Dermis blood vessel endothelial cell (primary cell): ENCODE measurements at places on chromosomes 16 and 17. TPM values are rescaled to one million over a fixed set of nuclear protein-coding genes. Genes with fewer than 3 reads are reported as not detected.

Gene NPIPB4
- total RNA-seq, result 16.6 and 36.1 TPM in 2 replicates

Gene NPTX1
- under 0.01 and 0.23 TPM in 2 replicates for total RNA-seq

Gene RHBDF2
- 34.5 and 35.5 TPM in 2 replicates for total RNA-seq

Gene HBA2
- total RNA-seq, result 0.42 TPM in 1 of 2 replicates, not detected in the other

Gene ARHGAP44
- 0.47 and 0.68 TPM in 2 replicates for total RNA-seq

Gene C17orf50
- total RNA-seq, result not detected in 2 replicates

Gene CASKIN1
- total RNA-seq, result 0.05 and 0.17 TPM in 2 replicates

Gene G6PC1
- not detected in 2 replicates for total RNA-seq

Gene TMEM238L
- total RNA-seq, result not detected in 2 replicates

Gene CDH3
- 0.19 and 0.85 TPM in 2 replicates for total RNA-seq

Gene CNTNAP4
- not detected in 2 replicates for total RNA-seq

DNA sequence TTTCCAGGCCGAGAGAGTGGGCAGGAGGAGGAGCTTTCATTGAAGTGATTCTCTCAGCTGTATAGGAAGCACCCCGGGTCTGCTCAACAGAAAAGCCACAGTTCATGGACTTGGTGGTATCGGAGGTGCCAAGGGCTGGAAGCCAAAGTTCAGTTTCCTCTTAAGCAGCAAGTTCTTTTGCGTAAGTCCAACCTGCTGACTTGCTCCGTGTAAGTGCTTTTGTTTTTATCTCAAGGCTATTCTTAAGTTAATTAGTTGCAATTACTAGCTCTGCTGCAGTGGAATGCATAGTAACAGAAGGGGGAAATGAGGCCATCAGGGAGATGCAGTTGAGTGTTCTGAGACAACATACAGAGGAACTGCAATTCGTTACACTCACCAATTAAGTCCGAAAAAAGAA lies 44.6 kb downstream of the SMIM36 start:
- DNase-seq, result no peak

DNA sequence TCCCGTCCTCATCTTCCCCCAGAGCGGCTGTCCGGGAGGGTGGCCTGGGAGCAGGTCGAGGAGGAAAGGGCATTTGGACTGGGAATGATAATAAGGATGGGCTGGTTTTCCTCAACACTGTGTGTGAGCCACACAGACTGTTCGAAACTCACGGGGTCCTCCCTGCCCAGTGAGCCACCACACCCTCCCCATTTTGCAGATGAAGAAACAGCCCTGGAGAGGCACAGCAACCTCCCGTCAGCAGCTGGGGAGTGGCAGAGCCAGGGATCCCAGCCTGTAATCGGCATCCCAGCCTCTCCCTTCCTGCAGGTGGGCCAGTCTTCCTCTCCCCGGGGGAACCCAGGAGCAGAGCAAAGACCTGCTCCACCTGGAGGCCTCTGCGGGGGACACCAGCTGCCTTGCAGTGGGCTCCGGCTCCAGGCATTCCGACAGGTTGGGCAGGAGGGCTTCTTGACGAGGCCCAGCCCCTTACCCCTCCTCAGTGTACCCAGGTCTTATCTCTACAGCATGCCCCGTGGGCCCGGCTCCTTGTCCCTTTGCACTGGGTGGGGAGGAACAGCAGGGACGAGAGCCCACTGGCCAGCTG lies 23.8 kb downstream of the ENGASE start:
- no peak for DNase-seq

- no peak for DNase-seq
Observed at GRCh38 chr17:15493693-15494035, 26.2 kb upstream of the CDRT4 start.

- peak; percentile 62 for DNase-seq
Observed at GRCh38 chr16:12289175-12290063, 312.9 kb downstream of the SNX29 start.

GRCh38 chr17:73973586-73974409 lies 229.7 kb upstream of the RPL38 start:
- DNase-seq, result no peak

- DNase-seq, result peak; percentile 15
Observed at GRCh38 chr17:36697903-36698530, 96.6 kb downstream of the MRM1 start.

DNA sequence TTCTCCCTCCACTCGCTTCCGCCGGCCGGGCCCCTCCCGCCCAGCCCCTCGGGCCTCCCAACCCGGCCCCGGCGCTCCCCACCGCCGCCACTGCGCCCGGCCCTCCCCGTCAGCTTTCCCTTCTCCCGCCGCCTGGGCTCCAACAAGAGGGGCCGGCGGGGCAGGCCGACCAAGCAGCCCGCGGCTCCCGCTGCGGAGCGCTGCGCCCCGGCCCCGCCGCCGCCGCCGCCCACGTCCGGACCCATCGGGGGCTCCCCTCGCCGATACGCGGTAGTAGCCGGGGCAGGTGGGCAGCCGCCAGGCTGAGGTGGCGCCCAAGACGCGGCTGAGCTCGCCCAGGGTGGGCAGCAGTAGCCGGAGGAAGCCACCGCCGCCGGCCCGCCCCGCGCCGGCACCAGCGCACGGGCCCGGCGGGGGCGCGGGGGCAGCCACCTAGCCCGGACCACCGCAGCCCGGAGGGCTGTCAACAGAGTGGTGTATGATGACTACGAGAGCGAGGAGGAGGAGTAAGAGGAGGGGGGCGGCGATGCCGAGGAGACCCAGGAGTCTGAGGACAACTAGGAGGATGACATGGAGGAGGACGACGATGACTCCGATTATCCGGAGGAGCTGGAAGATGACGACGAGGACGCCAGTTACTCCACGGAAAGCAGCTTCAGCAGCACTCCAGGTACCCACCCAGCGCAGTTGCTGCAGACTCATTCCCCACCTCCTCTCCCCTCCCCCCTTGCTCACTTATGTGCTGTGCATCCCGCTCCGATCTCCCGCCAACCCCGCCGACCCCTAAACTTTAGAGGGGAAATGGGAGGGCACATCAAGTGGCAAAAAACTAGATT lies 498 bp downstream of the LRRC37B start:
- peak; percentile 57 for DNase-seq

DNA sequence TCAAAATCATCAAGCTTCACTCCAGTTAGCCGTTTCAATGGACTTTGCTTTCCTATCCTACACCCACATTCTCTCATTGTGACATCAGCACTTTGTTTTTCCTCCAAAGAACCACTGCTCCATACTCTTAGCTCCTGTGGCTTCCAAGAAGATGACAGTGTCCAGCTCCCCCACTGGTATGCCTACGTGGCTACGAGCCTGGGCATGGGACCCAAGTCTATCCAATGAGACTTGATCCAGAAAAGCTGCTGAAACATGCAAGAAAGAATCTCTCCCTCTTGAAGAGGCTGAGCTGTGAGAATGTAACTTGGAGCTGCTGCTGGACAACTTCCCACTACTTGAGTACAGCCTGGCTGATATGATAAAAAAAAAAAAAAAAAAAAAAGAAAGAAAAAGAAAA lies 9.4 kb downstream of the TOX3 start:
- DNase-seq, result no peak

DNA sequence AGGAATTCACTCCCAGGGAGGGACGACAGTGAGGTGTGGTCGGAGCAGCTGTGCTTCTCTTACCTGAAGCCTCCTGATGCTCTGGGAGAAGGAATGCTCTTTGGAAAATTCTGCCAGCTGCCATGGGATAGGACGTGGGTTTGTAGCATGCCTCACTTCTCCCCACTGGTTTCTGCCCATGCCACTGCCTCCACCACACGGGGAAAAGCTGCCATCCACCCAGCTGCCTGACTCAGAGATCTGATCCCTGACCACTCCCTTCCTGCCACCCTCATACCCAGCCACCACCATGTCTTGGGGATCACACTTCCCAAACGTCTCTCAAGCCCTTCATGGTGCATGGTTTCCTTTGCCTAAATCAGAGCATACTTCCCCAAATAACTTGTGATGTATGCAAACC lies 80.0 kb downstream of the CPPED1 start:
- no peak for DNase-seq

- peak; percentile 87 for DNase-seq
Observed at GRCh38 chr16:55703003-55704001, 47.5 kb downstream of the SLC6A2 start.

- peak; percentile 29 for DNase-seq
Observed at GRCh38 chr17:62653002-62653825, 25.7 kb downstream of the MRC2 start.

GRCh38 chr17:77811521-77811920 lies 147.0 kb upstream of the TNRC6C start:
- no peak for DNase-seq

DNA sequence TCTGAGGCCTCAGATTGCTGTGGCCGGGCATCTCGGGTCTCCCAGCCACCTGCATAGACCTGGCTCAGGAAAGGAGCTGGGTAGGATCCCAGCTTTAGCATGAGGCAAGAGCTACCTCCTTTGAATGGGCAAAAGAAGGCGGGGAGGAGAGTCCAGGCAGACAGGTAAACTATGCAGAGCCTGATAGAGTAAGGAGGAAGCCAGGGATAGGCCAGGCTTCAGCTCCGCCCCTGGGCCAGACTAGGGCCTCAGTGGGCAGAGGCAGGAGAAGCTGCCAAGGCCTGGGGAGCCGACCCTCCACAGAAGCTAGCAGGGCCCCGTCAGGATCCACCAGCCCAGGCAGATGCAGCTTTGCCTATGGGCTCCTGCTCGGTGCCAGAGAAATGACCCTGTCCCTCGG lies 22.6 kb upstream of the UBE2G1 start:
- DNase-seq, result no peak

GRCh38 chr17:70355185-70355584 lies 185.9 kb downstream of the KCNJ2 start:
- no peak for DNase-seq

- no peak for DNase-seq
Observed at GRCh38 chr16:51470492-51470891, 319.4 kb upstream of the SALL1 start.

DNA sequence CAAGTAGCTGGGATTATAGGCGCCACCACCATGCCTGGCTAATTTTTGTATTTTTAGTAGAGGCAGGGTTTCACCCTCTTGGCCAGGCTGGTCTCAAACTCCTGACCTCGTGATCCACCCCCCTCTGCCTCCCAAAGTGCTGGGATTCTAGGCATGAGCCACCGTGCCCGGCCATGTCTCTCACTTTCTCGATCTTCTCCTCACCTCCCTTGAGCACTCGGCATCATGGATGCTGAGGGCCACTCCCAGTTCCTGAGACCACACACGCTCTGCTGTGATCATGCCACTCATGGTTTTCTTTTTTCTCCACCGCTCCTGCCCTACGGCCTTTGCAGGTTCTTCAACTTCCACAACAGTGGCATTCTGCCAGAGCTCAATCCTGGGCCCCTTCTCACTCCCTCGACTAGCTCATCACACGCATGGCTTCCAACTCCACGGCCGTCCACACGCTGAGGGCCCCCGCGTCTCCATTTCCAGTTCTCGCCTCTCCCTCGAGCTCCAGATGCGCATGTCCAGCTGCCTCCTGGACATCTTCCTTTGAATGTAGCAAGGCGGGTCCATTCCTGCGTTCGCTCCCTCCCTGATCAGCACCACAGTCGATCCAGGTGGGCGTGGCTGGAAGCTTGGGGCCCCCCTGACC lies 5.5 kb upstream of the NCBP3 start:
- no peak for DNase-seq

DNA sequence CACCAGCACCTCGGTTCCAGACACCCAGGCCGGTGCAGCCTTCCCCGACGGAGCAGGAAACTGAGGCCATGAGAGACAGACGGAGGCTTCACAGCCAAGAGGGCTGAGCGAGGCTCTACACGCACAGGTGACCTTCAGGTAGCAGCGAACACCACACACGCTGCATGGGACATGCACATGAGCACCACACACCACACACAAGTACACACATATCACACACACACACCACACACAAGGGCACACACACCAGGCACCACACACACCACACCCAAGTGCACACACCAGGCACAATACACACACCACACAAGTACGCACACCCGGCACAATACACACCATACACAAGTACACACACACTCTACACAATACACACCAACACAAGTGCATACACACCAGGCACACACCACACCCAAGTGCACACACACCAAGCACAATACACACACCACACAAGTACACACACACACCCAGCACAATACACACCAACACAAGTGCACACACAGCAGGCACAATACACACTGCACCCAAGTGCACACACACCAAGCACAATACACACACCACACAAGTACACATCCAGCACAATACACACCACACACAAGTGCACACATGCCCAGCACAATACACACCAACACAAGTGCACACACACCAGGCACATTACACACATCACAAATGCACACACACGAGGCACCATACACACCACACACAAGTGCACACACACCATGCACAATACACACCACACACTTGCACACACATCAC lies 33.4 kb upstream of the ZNF469 start:
- no peak for DNase-seq

- no peak for DNase-seq
Observed at GRCh38 chr17:57634713-57635465, 110.2 kb downstream of the CCDC182 start.

DNA sequence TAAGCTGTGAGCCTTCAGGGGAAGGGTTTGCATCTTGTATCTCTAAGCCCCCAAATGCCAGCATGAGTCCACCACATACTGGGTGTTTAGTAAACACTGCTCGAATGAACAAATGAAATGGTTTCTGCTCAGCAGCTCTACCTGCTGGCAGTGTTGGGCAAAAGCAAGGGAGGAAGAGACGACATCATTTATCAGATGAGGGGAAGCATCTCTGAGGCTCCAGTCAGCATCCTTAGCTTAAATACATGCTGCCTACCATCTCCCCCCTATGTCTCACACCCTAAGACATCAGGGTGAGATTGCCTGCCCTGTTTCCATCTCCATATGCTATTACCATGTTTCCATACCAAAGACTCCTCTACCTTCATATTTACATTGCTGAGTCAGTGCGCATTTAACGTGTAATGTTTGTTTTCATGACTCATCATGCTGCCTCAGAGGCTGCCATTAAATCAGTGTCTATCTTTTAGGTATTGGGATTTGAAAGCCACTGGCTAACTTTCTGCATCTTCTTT lies 379.8 kb downstream of the UTP18 start:
- no peak for DNase-seq

DNA sequence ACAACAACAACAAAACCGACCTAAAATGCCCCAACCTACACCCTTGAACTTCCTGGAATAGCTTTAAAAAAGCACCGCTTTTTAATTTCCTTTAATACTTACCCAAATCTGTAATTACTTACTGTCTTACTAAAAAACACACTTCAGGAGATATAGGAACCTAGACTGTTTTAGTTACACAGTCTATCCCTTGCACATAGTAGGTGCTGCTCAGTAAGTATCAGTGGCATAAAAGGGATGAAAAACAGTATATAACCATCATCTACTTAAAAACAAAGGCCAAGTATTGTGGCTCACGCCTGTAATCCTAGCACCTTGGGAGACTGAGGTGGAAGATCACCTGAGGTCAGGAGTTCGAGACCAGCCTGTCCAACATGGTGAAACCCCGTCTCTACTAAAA lies 6.1 kb downstream of the SUMO2 start:
- no peak for DNase-seq

GRCh38 chr16:3171855-3172593 lies 16.0 kb upstream of the OR1F1 start:
- DNase-seq, result peak; percentile 32
